Hippocampal formation (tissue), 2 donors: ENCODE measurements at places on chromosomes 3 and 15.

DNA sequence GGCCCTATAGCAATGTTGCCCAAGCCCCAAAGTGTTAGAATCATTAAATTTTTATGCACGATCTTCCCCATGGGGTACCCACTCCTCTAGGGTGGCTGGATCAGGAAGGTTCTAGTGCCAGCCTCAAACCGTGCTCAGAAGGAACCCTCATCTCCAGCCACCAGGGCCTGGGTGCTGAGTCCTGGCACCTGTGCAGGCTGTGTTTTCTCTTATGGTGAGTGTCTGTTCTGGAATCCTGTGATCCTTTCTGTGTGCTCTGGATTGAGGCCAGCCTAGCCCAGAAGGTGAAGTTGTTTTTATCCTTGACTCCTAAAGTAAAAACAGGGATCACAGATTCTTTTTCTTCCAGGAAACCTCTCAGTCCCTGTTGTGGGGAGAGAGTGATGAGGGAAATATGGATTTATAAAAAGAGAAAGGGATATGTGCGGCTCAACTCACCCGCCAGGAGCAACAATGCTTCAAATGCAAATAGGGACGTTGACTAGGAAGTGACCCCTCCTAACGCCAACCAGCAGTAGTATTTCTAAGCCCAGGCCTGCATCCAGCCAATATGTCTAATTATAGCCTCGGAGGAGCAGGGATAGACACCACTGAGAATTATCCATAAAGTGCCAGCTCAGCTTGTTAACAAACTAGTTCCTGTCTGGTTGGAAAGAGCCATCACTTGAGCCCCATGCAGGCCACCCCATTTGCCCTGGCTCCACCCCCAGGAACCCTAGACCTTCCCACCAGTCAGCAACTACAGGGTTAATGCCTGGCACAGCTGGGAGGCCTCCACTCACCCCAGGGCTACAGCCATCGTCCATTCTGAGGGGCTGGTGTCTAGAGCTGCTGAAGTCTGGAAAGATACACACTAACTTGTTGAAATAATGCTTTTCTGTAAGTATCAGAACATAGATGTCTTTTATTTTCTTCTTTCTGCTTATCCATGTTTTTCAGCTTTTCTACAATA lies 513.5 kb upstream of the PROK2 start:
- no peak for DNase-seq

DNA sequence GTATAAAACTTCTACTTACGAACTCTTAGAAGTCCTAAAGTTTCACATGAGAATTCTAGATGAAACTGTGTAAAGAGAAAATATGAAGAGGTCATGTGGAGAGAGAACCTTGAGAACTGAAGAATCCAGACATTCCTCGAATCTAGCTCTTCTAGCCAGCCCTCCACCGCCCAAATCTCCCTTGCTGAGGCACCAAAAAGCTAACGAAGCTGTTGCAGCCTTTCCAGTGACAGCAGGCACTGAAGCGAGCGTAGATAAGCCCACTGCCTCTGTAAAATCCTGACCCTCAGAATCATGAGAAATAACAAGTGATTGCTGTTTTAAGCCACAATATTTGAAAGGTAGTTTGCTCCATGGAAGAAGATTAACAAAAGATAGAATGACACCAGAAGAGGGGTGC lies 134.0 kb downstream of the GOLGA6L6 start:
- no peak for DNase-seq

DNA sequence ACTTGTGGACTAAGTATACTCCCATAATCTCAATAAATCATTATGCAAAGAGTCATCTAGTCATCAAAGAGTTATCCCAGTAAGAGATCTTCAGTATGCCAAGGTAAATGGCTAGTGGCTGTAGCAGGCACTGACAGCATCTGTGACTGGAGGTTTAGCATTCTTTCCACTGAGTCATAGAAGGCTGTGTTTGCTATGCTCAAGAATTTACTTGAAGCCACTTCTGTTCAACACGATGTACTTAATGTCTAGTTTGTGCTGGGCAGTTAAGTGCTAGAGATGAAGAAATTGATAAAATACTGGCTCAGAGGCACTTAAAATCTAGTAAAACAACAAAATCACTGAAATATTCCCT lies 13.0 kb downstream of the ZBED2 start:
- no peak for DNase-seq

- DNase-seq = no peak
Observed at GRCh38 chr3:49566312-49566711, 12.0 kb downstream of the BSN start.

DNA sequence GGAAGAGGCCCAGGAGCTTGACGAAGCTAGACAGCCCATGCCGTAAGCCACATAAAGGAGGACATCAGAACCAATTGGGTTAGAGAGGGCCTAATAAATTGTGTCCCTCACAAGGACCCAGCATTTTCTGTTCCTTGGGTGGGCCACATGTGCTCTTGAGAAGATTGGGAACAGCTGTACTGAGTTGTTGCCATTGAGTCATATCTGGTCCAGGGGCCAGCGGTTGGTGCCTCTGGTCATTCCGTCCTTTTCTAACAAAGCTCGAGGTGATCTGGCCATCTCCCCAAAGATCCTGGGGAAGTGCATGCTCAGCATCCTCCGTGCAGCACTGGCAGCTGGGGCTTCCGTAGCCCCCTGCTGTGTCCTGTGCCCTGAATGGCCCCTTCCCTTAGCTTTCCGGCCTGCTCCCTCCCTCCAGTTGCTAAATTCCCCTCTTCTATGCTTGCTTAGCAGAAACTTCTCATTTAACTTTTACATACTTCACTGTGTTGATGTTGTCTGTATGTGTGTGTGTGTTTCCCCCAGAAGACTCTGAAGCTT lies 73.0 kb downstream of the EEFSEC start:
- no peak for DNase-seq
